HuH-7 (cell line): ENCODE measurements at places on chromosomes 4 and X.

GRCh38 chrX:115709039-115709438, 148.1 kb downstream of the PLS3 start:
- DNase-seq: no peak

DNA sequence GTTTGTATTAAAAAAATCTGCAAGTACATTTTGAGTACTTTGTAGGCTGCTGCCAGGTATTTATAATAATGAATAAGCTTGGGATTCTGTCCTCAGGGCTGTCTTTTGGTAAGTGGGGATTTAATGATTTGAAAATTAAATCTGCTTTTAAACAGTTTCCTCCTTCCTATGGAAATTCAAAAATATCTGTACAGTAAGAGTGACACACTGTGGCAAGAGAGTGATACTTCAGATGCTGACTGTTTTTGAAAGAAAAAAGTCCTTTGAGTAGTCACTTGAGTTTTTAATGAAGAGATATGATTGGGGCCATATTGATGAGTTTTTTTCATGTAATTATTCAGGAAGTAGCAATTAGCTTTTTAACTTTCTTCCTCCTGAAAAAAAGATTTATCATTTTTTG, 49.2 kb downstream of the SMARCAD1 start:
- DNase-seq: peak; percentile 0

- no peak for DNase-seq
Measured at GRCh38 chr4:94349193-94349592, 6.6 kb upstream of the HPGDS start.

DNA sequence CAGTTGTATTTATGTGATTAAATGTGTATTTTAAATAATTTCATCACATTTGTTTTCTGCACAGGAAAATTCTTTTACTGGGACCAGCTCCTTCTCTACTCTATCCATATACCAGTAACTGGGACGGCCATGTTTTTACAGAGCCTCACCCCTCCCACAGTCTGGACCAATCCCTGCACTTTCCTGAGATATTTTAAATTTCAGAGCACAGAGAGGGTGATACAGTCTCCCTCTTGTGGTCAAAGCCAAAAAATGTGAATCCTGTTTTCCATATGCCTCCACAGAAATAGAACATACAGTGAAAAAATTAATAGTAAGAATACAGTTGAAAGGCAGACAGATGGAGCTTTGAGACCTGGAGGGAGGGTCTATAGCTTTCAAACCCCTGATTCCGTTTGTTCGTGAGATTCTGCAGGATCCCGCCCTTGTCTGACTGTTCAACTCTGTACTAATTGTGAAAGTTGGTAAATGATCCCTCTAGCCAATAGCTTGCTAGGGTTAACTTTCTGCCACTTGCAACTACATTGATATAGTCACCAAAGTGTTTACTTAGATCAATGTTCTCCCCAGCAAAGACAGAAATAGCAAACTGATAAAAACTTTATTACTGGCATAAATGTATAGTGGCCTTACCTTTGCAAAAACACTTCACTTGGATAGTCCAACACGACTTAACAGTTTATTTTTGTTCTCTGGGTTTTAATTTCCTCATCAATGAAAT, 172.2 kb downstream of the PPARGC1A start:
- peak; percentile 59 for DNase-seq

- DNase-seq: no peak
Measured at GRCh38 chrX:45758738-45759397, 558.2 kb upstream of the DIPK2B start.

DNA sequence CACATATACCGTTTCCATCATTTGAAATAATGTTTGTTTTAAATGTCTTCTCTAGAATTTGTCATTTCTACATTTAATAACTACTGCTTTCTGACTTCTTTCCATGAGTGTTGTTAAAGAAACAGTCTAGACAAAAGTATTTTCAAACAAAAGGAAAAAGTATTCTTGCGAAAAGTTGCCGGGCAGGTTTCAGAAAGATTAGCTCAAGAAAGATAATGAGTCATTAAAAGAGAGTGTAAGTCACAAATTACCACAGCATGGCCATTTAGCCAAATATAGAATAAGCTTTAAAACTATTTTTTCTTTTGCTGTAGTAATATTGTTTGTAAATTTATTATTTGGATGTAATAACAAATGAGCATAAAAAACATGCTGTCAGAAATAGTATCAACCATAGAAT, 493.0 kb downstream of the TLL1 start:
- DNase-seq: no peak

DNA sequence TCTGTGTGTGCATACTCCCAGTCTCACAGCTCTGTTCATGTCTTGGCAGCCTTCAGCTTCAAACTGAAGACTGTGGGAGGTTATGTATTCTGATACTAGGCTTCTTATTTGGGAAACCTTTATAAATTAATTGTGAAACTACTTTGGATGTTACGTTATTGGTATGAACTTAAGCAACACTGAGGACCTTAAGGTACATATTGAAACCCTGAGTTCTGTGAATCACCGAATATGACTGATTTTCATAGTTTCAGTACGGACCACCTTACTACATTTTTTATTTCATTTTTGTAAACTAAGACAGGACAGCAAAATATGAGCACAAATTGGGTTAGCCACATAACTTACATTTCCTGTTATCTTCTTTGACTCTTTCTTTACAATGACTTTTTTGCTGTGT, 498.4 kb downstream of the PDGFC start:
- no peak for DNase-seq

DNA sequence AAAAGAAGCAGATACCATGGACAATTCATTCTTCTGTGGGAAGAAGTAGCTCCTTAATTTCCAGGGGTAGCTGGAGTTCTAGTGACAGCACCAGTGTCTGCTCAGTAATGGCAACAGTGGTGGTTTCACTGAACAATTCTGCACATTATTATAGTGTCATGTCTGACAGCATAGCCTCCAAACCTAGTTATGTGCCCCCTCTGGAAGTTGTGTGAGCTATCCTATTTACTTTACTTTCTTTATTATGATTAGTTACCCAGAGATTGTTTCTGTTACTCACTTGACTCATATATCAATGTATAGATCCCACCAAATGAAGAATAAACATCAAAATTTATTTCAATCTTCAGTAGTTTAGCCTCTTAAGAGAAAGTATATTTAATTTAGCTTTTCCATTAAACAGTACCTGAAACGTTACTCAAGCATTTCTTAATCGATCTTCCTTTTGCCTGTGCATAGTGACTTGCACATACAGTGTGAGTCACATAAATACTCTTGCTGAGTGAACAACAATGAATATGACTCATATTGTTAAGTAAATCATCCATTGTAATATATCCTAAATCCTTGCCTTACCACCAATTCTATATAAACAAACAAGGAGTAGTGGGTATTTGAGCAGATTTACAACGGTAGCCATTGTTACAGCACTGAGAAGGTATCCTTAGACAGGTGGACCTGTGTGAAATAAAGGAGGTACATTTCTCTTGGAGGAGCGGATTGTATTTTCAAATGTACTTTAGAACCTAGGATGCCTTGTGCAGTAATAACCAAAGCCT, 534.7 kb downstream of the ANKRD50 start:
- no peak for DNase-seq

DNA sequence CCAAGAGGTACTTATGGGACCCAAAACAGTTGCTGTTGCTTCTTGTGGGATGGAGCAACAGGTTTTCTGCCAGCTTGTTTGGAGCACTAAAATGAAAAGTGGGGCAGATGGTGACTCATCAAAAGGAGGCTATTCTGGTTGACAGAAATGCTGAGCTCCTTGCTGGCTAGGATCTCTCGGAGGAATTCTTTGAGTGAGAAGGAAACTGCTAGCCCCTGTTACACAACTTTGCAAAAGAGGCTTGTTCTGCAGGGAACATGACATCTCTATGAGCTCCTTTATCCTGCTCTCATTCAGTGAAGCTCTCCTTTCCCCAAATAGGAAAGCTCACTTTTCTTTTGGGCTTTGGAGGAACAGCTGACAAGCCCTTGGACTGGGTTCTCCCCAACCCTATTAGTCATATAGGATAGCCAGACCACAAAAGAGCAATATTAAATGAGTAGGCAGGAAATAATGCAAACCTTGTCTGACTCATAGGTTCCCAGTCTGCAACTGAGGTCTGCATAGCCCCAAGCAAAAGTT, 108.3 kb downstream of the CDS1 start:
- no peak for DNase-seq

DNA sequence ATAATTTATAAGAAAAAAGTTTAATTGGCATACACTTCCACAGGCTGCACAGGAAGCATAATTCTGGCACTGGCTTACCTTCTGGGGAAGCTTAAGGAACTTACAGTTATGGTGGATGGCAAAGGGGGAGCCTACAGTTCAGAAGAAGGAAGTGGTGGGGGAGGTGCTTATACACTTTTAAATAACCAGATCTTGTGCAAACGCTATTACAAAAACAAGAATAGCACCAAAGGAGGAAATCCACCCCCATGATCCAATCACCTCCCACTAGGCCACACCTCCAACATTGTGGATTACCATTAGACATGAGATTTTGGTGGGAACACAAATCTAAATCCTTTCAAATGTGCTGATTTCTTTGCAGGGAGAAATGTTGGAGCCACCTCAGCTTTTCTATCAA, 287.7 kb downstream of the CPXCR1 start:
- no peak for DNase-seq

GRCh38 chr4:41977709-41978108, 3.8 kb upstream of the DCAF4L1 start:
- DNase-seq: no peak

GRCh38 chrX:45748369-45748774, 547.7 kb upstream of the DIPK2B start:
- no peak for DNase-seq

- DNase-seq: no peak
Measured at GRCh38 chr4:104859601-104860237, 287.0 kb upstream of the TET2 start.

DNA sequence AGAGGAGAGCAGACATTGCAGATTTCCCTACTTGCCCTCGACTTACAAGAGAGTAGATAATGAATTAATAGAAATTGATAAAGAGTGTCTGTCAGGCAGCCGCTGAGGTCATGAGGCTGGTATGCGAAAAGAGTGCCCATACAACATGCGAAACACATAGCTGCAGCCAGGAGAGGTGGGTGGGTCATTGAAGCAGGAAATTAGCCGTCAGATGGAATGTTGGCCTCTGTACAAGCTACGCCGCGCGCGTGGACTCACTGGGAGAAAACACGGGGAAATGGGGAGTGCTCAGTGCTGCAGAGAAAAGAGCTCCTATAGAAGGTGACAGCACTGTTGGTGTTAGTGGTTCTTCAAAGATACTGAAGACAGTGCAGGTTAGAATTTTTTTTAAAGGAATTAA, 125.1 kb downstream of the RAPGEF2 start:
- DNase-seq: peak; percentile 13

GRCh38 chrX:124030520-124030919, 69.0 kb downstream of the STAG2 start:
- DNase-seq: no peak

- no peak for DNase-seq
Measured at GRCh38 chrX:120281761-120282160, 29.5 kb downstream of the TMEM255A start.

GRCh38 chr4:158649111-158649680, 22.5 kb downstream of the C4orf46 start:
- no peak for DNase-seq

DNA sequence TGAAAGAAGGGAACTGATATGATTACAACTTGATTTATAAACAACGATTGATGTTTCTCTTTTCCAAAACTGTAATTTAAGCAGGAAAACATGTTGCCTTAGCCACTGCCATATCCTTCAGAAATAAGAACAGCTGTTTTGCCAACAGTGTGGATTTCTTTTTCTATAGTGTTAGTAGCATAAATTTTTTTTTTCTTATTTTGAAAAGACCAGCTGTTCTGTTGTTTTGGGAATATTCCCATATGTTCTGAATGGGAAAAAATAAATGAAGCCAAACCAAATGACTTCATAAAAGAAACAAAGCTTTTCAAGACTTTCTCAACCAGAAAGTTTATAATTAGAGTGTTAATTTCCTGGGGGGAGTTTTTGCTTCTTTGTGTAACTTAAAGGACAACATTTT, 83.9 kb upstream of the ARHGAP24 start:
- no peak for DNase-seq

DNA sequence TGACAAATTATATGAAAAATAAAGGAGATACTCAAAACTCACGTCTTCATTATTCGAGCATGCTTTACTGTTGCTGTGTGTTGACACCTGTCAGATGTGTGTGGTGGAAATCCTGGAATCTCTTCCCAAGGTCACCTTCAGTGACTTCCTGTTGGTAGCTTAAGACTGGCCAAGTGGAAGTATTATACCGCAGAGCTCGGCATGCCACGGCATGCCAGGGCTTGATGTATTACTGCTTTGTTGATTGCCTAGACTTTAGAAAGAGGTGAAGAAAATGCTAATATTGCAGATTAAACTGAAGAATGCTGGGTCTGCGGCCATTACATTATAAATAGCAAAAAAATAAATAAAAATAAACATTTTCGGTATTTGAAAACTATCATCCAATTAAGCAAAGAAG, 4.6 kb downstream of the TREX2 start:
- no peak for DNase-seq

- DNase-seq: no peak
Measured at GRCh38 chr4:110075083-110075738, 123.2 kb downstream of the ELOVL6 start.

DNA sequence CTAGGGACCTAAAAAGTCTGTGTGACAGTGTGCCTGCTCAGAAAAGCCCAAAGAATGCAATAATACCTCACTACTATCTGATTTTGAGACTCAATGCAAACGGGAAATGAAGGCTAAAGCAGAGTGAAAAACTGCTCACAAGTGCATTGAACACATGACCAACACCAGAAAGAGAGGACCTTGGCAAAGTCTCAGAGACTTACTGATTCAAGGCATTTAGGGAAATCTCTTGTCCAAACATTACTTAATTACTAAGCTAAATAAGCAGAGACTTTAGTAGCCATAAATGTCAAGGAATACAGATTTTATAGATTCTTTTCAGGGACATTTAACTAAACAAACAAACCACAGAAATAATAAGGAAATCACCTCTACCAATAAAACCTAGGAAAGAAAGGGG, 916.0 kb downstream of the FSTL5 start:
- no peak for DNase-seq

DNA sequence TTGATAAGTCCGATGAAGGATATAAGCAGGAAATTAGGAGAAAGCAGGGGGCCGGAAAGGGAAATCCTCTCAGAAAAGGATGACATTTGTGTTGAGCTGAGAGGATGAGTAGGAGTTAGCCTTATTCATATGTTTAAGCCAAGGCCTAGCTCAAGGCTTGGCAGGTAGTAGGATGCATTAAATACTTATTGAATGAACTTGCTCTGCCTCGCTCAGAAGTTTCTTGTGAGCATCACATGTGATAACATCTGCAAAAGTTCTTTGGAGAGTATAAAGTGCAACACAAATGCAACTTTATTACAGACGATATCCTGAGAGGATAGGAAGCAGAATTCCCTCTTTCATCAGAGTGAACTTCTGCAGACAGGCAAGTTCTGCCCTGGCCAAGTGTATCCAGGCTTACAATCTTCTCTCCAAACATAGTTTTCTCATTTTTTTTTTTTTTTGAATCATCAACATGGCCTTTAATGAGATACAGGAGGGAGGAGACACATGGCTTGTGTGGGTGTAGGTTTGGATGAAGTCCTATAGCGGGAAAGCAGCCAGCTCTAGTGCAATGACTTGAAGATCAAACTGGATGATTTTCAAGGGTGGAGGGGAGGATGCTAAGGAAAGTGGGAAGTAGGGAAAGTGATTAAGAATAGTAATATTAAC, 48.1 kb downstream of the LUZP4 start:
- DNase-seq: no peak

- DNase-seq: no peak
Measured at GRCh38 chr4:180560896-180561295, 1682.3 kb upstream of the TENM3 start.
